ENCODE measurements at places on chromosomes 13 and 19.

DNA sequence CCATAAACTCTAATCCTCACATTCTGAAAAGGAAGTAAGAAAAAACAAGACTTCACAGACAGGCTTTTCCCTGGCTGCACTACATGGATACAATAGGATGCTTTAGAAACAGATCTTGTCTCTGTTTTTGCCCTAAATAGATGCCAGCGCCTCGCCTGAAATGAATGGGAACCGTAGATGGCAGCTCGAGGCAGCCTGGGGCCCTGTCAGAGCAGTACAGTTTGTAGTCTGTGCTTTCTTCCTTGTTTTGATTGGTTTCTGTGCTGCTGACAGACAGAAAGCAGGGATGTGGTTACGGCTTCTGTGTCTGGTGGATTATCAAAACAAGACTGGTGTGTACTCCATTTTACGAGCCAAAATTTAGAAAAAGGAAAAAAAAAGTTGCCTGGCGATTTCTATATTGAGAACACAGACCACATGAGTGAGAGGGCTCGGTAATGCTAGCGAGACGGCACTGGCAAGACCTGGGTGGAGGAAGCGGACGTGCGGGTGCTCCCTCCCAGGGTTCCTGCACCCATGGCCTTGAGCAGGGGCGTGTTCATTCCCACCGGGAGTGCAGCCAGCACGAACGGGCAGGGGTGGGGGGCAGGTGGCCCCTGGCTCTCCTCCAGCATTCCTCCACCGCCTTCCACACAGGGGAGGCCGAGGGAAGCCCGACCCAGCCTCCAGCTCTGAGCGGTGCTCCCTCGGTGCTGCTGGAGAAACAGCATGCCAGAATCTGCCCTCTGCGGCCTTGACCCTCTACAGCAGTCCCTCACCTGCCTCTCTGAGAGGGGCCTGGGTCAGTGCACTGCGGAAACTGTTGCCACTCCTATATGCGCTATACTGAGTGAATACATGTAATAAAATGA lies 37.6 kb upstream of the C1QTNF9 start:
- no peak for DNase-seq

- no peak for DNase-seq
These were observed 13.2 kb downstream of the LNX2 start for GRCh38 chr13:27607125-27607524.

- DNase-seq, result no peak
These were observed 14.4 kb upstream of the FBN3 start for GRCh38 chr19:8163759-8164158.

DNA sequence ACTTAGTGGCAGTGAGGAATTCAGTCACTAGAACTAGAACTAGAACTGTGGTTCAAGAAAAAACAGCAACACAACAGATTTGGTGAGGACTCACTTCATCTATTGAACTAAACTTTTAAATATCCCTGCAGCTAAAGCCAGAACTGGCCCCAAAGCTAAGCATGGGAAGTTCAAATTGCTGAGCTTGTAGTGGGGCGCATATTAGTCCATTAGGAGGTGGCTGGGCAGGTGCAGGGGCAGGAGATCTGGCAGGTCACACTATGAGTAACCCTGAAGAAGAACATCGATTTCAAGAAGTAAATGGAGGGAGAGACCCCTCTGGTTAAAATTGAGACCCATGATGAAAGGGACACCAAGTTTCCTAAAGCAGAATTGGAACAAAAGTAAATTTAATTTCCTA lies 73.8 kb upstream of the UBAC2 start:
- no peak for DNase-seq

DNA sequence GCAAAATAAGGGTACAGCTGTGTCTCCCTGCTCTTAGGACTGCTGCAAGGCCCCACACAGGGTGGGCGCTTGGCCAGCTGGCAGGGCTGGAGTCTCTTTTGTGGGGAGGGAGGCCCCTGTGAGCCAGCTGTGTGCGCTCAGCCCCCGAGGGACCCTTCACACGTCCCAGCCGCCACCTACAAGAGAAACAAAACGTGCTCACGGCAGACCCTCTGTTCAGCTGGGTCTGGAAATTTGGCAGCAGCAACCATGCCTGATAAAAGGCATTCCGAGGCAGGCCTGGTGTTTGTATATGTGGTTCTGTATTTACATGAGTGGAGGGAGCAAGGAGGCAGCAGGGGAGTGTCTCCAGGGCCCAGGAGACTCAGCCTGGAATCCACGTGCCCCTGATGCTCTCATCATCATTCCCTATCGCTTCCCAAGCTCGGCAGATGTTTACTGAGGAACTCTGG lies 49.7 kb downstream of the CRTC1 start:
- DNase-seq, result no peak

DNA sequence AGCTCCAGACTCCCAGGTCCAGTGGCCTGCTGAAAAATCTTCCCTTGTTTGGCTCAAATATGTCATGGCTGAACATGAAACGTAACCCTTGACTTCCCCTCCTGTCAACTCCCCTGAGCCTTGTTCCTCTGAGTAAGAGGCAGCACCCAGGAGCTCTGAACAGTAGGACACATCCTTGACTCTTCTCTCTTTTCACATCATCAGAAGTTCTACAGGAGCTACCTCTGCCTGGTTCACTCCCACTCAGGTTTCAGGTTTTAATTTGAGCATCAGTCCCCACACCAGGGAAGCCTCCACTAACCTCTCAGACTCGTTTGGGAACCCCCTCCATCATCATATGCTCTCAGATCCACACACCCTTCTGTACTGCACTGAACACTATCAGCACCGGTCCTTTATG lies 30.3 kb downstream of the ZNF823 start:
- no peak for DNase-seq

GRCh38 chr19:40594255-40594654 lies 6.9 kb upstream of the LTBP4 start:
- DNase-seq, result no peak

GRCh38 chr19:30731591-30731990 lies 359.4 kb downstream of the ZNF536 start:
- no peak for DNase-seq

DNA sequence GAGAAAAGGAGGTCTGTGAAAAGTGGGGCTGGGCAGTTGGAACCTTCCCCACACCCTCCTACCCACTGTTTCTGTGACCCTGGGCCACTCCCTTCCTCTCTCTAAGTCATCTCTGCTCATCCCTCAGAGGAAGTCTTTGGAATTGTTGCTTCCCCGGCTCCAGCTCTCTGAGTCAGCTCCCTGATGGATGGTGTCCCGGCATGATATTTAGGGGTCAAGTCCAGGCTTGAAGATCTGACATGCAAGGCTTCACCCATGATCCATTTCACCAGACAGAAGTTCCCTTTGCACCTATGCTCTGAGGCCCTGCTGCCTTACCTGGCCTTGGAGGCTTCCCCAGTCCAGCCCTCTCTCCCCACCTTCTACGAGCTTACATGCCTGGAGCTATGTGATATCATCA lies 13.3 kb downstream of the EXOC3L2 start:
- DNase-seq, result no peak

GRCh38 chr19:44755219-44755618 lies 6.7 kb downstream of the BCL3 start:
- no peak for DNase-seq

GRCh38 chr13:84297251-84297650 lies 415.0 kb upstream of the SLITRK1 start:
- no peak for DNase-seq

- no peak for DNase-seq
These were observed 54.0 kb upstream of the ATP12A start for GRCh38 chr13:24625870-24626849.

- no peak for DNase-seq
These were observed 30.2 kb upstream of the FREM2 start for GRCh38 chr13:38656699-38657098.

DNA sequence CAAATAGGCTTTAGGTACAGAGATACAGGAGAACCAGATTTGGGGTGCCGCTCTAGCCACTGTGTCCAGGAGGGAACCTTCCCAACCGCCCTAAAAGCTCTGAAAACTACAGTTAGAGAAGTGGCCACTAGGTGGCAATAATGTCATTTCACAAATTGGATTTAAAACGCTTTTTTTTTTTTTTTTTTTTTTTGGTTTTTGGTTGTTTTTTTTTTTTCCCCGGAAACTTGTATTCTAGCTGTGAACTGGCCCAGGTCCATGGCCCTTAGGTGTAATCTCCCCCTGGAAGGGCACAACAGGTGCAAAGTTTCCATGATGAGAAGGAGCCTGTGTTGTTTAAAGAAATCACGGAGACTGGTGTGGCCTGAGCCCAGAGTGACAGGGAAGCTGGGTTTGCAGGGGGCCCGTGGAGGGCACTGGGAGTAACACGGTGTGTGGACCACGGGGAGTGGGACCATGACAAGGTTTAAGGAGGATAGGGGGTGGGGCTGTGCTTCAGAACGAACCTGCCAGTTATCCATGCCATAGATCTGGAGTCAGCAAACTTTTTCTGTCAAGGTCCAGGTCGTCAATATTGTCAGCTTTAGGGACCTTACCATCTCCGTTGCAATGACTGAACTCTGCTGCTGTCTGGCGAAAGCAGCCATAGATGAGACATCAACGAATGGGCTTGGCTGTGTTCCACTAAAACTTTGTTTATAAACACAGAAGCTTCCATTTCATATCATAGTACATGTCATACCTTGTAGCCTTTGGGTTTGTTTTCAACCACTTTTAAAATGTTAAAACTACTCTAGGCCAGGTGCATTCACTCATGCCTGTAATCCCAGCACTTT lies 10.1 kb downstream of the OR1I1 start:
- DNase-seq, result peak; percentile 0

- DNase-seq, result no peak
These were observed 977.5 kb upstream of the SPRY2 start for GRCh38 chr13:81318231-81319019.

GRCh38 chr19:40252395-40252794 lies 25.9 kb upstream of the CCNP start:
- no peak for DNase-seq

GRCh38 chr13:105763851-105764250 lies 771.6 kb downstream of the EFNB2 start:
- no peak for DNase-seq

DNA sequence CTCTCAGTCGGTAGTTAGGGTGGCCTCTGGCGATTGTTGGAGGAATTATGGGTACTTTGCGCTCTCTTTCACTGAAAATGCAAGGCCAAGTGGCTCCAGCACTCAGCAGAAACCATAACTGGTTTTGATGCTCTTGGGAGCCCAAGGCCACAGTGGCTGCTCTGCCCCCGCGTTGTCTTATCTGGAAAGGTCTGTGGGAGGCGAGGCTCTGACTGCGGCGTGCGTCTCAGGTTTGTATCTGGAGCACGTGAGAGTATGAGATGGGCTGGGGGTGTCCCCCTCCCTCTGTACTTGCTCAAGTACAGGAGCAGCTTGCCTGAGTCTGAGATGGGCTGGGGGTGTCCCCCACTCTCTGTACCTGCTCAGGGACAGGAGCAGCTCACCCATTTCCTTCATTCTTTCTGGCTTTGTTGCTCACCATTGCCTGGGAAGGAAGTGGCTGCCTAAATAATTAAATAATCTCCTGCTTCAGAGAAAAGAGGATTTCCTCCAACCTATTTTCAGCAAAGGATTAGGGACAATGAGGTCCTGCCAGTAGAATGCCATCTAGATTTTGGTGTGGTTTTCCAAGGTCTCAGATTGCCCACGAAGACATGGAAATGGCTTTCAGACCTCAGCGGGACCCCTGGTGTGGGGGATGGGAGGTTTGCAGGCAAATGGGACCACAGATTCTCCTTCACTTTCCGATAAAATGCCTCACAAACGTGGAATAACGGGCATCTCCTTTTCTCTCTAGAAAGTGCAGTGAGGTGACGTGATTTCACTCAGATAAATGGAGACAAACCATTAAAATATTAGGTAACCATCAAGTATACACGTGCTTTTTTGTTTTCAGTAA lies 14.7 kb downstream of the ATP11A start:
- DNase-seq, result no peak

Measured in NCI-H1436 treated with DMSO at 0.1 percent for 48 hours (cell line).